ENCODE measurements at places on chromosomes 7 and 10.

DNA sequence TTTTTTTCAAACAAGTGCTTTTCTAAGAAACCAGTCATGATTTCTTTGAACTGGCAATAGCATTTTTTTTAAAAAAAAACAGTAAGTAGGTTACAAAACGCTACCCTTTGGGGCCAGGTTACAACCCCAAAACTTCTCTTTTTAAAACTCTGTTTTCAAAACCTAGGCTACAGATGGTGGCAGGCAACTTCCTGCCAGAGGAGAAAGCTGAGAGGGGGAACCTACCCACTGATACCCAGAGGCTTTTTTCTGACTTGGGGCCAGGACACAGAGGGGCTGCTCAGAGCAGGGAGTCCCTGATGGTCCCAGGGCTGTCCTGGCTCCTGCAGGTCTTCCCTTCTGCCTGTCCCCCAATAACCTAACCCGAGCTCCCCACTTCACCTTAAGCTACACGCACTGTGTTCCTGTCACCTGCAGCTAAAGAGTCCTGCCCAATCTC is 6.9 kb downstream of the STN1 start:
- DNase-seq, result peak; percentile 65

- DNase-seq, result no peak
These were observed 38.7 kb upstream of the LRRC18 start for GRCh38 chr10:48978318-48978717.

DNA sequence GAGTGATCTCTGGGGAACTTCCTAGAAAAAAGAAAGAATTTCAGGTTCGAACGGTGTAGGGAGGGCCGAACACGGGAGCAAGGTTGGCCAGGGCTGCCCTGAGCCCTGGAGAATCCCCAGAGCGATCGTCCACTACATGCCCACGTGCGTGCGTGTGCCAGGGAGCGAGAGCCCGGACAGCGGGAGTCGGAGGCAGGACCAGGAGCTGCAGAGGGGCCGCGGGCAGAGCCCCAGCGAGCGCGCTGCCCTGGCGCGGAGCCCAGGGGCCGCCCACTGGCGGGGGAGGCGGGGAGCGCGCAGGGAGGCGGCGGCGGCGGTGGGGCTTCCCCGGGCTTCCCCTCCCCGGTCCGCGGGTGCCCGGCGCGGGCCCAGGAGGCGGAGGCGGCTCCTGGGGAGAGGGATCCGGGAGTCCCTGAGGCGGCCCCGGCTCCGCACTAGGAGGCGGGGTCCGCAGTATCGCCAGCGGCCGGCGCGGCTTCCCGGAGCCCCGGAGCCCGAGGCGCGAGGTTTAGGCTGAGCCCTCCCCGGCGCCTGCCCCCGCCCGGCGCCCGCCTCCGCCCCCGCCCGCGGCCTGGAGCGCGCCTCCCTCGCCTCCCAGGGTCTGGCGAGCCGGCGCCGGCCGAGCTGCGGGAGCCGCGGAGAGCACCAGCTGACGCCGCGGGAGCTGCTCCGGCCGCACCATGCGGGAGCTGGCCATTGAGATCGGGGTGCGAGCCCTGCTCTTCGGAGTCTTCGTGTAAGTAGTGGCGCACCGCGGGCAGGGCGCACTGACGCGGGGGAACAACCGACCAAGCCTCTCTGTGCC is at the start of gene PLPP4:
Gene PLPP4, plus strand, starts transcription at position 602 of the 805 bp plus-strand sequence. Its CDS starts 79 bp downstream, at position 681.
- DNase-seq, result no peak

DNA sequence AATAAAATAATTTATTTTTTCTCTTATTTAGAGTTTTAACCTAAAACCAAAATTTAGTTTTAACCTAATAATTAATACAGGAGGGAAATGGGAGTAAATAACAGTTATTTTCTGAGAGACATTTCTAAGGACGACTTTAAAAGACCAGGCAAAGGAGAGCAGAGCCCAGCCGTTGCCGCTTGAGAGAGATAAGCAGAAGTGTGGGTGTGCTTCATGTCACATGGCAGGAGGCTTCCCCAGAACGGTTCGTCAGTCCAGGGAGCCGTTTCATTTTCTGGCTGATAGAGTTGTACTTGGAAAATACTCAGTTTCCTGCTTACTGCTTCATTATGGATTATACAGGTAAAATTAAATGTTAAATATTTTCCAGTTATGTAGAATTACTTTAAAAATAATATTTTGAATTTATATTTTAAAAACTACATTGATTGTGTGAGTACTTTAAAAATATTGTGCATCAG is 61.4 kb downstream of the ST7 start:
- DNase-seq, result peak; percentile 35

DNA sequence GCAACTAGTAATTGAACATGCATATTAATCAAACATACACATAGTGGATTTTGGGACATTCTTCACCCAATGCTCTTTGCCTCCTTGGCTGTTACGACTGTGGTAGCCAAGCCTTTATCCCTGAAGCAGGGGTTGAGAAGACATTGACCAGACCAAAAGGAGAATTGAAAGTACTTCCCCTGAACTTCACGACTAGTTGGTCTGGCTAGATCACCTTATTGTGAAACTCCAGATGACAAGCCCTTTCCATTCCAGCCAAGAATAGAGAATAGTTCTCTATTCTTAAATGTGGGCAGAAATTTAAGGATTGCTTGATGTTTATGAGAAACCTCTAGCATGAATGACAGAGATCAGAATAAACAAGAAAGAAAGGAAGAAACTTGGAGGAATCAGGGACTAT is 97.0 kb downstream of the LRMDA start:
- no peak for DNase-seq

GRCh38 chr10:8086315-8086714 is 31.8 kb downstream of the GATA3 start:
- no peak for DNase-seq

DNA sequence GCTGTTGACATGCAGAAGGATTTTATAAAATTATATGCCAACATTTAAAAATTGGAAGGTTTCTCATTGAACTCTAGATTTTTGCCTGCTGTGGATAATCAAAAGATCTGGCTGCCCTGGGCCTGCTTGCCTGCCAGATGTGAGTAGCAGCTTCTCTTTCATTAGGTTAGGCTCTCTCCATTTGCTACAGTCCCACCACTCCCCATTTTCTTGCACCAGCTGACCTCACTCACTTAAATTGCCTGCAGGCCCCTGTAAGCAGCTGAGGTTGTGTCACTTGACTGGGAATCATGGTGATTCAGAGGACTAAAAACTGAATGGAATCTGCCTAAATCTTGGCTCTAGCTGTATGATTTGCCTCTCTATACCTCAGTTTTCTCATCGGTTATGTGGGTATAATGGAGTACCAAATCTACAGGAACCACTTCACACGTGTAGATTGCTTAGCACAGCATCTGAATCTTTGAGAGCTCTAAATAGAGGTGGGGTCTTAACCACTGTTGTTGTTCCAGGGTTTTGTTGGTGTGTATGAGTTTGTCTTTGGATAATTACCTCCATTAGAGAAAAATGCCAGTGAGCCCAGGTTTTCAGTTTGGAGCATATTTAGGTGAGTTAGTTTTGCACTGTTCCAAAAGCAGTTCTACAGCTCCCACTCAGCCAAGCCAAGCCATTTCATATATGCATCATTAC is 18.6 kb upstream of the RAPGEF5 start:
- no peak for DNase-seq

DNA sequence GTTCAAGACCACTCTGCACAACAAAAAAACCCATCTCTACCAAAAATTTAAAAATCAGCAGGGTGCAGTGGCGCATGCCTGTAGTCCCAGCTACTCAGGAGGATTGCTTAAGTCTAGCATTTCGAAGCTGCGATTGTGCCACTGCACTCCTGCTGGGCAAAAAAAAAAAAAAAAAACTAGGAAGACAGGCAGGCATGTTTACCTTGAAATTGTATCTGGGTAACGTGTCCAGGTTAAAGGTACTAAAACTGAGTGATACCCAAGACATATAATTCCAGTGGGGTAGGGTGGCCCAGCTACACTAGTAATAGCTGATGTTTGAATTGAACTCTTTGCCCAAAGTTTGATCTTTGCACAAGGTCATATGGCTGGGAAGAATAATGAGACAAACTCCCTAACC is 16.2 kb downstream of the GHITM start:
- no peak for DNase-seq

DNA sequence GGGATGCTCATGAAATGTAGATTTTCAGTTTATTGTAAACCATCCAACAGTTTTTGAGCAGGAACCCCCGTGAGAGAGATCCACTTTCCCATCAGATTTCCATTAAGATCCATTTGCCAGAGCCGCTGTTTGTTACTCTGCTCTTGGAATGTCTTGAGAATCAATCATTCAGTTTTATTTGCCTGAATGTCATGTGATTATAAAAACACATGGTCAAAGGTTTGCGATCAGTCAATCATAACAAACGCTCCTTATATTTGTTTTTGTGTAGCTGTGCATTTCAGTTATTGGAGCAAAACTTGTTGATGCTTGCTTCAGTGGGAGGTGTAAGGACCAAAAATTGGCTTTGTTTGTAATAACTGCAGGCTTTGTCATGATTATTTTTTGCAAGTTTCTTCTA is 155.8 kb upstream of the RHOBTB1 start:
- no peak for DNase-seq

- DNase-seq, result peak; percentile 72
These were observed 200.3 kb downstream of the PRPF18 start for GRCh38 chr10:13787015-13787421.

GRCh38 chr10:61887772-61888171 is 13.7 kb upstream of the ARID5B start:
- no peak for DNase-seq

- no peak for DNase-seq
These were observed 84.0 kb downstream of the PTPN20 start for GRCh38 chr10:46995234-46995633.

GRCh38 chr7:140619176-140619575 is 21.4 kb downstream of the DENND2A start:
- DNase-seq, result no peak

DNA sequence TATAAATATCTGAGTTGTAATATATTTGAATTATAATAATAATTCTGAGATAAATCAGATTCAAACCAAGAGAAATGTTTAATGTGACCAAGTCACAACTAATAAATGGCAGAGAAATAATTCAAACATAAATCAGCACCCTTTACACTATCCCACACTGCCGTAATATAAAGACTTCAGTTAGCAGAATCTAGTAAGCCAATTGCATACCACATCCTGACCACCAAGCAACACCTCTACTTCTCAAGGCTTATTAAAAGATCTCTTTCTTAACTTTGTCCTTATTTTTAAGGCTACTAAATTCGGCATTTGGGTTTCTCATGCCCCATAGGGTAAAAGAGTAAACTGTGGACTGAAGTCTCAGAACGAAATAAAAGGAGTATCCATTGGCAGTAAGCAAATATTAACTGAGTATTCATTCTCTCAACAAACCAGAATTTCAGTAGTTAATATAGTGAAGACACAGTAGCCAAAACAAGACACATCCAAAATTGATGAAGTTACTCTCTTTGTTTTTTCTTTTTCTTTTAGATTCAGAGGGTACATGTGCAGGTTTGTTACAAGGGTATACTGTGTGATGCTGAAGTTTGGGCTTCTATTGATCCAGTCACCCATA is 14.8 kb downstream of the ACBD5 start:
- no peak for DNase-seq

DNA sequence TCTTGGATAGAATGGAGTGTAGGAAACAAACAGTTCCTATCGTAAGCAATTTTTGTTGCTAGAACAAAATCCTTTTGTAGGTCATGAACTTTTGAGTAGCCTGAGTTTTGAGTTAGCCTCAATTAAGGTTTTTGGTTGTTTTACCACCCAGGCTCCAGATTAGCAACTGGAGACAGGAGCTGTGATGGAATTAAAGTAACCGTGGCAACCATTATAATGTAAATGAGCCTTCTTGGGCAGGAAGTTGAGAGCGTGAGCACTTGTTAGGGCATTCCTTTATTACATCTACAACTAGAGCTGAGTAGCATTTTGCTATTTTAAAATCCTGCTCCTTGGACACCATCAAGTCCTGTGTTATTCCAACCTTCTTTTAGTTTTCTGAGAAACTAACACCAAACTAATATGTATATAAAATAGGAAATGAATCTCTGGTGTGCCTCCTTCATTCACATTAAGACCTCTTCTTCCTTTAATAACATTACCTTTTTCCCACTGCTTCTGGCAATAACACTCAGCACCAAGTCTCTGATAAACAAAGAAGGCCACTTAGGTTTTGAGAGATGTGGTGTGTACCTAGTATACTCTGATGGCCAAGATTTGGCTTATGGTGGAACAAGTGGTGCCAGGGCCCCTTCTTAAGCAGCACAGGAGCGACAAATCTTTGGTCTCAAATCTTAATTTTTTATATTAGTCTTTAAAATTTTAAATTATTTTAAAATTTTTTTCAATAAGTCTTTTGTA is 34.0 kb downstream of the AHCYL2 start:
- no peak for DNase-seq

DNA sequence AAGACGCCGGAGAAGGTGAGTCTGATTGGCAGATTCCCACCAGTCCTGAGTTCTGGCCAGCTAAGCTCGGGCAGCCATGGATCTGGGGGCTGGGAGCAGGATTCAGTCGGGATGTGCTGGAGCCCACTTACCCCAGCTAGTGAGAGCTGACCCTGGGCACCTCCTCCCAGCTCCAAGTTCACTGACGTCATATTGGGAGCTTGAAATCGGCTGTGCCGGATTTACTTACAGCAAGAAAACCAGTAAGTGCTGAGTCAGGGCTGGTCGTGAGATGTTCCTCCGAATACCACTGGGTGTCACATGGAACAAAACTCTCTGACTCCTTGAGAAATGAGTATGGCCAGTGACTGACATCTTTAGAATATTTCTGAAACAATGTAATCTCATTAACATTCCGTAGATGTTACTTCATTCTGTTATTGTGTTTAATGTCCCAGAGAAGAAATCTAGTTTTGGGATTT is 621.2 kb downstream of the SDK1 start:
- no peak for DNase-seq

DNA sequence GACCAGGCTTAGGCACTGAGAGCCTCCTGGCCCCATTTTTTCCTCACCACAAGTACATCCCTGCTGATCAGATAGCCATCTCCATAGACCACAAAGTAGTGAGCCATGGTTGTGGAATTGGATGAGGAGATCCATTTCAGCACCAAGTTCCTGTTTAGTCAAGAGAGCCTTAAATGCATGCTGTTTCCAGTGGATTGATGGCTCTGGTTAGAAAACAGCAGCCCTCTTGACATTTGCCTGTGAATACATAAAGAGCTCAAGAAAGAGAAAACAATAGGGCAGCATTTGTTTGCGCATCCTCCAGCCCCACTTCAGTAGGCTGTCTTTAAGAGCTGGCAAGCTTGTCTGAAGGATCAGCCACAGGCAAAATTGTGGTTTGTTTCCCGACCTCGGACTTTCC is 251.2 kb downstream of the POU6F2 start:
- DNase-seq, result no peak

- no peak for DNase-seq
These were observed 600 bp upstream of the LGI1 start for GRCh38 chr10:93757136-93757535.

DNA sequence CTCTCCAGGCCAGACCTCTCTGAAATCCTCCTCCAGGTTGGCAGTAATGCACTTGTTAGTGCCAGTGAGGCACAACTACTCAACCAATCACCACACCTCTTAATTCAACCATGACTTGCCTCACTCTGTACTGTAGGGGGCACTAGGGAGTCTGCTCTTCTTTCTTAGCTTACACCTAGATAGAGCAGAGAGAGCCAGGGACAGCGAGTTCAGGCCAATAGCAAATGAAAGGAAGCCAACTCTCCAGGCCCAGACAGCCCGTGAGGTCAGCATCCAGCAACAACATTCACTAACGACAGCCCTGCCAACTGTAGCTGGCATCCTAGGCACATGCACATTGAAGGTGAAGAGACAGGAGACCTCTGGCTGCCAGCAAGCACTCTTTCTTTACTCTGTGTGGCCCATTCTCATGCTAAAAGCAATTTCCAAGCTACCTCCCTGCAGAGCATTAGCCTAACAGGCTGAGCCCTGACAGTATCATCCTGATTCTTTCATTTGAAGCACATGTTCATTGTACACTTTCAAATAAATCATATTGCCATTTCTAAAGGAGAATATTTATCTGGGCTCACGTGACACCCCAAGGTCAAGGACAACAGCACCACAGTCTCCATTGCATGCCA is 136.3 kb downstream of the DPY19L1 start:
- DNase-seq, result no peak

Data from activated T-cell treated with anti-CD3 and anti-CD28 coated beads, Interleukin-2, amount 50 U/mL, for 48 hours (primary cell).